ENCODE measurements at places on chromosomes 5 and 9.

- no peak for DNase-seq
These were observed 69.9 kb upstream of the SPTLC1 start for GRCh38 chr9:92185096-92185495.

GRCh38 chr5:135178476-135179155 is 144.6 kb upstream of the PITX1 start:
- DNase-seq = no peak

- no peak for DNase-seq
These were observed 254.4 kb upstream of the CDH10 start for GRCh38 chr5:24899180-24899579.

DNA sequence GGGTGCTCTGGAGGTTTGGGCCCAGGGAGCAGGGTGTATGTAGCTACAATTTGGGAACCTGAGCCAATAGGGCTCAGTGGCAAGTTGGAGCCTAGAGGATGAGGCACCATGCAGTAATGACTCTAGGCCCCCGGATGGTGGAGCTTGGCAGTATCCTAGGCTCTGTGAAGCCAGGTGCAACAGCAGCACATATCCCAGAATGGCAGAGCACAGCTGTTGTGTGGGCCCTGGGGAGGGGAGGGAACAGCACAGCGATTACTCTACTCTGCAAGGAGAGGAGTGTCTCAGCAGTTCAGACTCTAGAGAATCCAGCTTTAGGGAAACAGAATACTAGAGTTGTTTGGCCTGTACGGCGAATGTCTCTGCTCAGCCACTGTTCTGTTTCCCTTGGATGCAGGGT is 56.1 kb downstream of the LRRTM2 start:
- no peak for DNase-seq

DNA sequence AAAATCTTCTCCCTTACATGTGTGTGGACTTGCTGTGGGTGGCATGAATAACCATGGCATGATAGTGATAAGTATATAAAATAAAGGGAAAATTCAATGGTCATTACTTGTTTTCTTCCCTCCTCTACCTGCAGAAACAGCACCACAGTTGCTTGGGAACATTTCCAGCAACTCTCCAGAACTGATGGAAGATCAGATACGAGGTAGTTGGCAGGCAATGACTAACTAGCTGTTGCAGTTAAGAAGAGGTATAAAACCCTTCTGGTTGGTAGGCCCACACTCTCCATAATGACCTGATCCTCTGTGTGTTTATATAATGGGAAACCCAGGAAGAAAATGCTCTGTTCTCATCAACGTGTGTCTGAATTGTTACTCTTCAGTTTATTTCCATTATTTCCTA is 185.9 kb downstream of the SYK start:
- no peak for DNase-seq

DNA sequence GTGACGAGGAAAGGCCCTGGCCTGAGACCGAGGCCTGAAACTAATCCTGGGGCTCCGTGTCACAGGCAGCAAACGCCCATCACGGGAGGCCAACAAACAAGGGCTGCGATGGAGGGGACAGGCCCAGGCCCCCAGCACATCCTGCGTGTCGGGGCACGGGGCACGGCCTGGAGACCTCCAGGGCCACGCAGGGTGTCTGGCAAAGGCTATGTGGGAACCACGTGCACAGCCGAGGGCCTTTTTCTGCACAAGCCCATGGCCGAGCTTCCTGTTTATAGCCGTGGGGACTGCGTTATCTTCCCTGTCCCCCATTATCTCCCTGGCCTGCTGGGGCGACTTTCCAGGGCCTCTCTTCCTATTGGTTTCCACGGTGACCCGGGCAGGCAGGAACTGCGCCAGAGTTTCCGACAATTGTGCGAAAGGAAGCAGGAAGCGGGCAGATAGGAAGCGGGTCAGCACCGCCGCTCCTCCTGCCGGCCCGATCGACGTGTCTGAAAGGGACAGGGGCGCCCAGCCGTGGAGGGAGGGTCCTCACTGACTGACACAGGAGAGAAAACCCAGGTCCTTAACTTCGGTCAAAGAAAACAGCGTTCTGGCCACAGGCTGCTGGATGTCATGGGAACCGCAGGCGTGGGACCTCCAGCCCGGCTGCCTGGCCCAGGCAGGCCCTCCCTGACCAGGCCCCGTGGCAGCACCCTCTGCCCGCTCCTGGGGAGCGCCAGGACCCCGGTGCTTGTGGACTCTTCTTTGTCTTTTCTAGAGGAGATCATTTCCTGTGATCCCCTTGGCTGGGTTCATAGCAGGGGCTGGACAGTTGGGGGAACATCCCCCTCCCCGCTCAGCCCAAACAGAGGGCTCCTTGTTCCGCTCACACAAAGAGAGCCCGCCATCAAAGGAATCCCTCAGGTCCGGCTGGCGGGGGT is 29.1 kb upstream of the SEC16A start:
- DNase-seq = no peak

DNA sequence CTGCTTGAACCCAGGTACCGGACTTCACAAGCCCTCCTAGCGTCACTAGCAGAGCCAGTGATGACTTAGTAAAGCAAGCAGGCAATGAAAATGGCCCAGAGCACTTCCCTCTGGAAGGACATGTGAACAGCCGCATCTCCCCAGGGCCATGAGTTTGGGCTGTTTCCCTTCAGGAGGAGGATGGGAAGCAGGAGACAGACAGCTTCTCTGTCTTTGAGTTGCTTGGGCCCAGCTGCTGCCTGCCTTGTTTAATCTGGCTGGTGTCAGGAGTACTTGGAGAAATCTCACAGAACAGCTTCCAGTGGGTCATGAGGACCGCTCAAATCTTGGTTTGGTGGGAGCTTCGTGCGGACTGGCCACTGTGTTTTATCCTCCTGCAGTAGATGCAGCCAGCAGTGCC is 25.4 kb upstream of the WWC1 start:
- no peak for DNase-seq

- DNase-seq = no peak
These were observed 115.6 kb upstream of the COL5A1 start for GRCh38 chr9:134525841-134526583.

DNA sequence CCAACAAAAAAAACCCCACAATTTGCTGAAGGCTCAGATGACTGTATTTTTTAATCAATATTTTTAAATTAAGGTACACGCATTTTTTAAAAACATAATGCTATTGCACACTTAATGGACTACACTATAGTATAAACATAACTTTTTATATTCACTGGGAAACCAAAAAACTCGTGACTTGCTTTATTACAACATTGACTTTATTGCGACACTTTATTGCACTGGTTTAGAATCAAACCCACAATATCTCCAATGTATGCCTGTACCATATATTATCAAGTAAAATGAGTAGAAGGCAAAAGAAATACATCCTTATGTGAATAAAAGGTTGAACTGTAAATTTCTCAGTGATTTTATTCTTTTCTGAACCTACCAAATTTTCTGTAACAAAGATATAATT is 53.7 kb downstream of the RICTOR start:
- DNase-seq = no peak

DNA sequence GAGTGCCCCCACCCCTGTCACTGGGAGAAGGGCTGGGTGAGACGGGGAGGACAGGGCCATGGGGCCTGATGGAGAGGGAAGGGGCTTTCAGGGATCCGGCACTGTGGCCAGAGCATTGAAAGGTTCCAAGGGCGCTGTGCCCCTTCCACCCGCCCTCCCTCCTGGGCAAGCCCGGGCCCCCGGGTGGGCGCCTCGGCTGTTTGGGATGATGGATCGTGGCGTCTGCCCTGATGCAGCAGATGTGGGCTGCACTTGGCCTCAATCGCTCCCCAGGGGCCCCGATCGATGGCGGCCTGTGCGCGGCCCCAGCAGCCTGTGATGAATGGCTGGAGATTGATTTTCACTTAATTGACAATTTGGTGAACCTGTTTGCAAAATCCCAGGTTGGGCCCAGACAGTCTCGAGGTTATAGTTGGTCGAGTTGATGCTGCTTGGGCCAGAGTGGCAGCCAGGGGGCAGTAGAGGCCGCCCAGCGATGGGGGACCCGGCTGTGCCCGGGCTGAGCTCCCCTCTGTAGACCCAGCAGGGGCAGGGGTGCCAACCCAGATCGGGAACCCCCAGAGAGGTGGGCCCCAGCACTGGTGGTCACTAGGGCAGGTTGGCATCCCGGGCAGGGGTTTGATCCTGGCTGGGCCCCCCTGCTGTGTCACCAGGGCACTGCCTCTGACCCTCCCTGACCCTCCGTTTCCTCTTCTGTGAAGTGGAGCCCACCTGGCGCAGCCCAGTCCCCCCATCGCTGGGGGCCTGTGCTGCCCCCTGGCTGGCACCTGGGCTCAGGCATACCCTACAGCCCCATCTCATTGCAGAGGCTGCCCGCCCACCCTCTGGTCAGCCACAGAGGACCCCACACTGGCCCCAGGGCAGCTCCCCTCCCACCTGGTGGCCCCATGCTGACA is 34.7 kb downstream of the LHX3 start:
- DNase-seq = peak; percentile 59

DNA sequence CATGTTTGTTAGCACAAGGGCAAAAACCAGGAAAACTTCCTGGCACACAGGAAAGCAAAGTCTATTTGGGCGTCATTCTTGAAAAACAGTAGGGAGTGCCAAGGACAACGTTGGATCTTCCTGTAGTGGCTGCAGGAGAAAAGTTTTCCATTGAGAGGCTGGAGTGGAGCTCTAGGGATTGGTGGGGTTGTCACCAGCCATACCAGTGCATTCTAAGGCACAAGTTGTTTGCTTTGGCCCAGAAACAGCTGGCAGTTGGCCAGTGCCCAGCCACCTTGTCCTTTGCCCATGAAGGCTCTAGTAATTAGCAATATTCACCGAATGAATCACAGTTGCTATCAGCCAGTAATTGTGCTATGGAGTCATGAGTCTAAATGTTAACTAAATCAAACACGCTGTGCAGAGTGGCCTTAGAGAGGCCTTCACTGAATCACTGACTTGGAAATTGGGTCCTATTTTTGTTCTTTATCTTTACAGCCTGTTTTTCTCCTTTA is 26.4 kb downstream of the TNFSF15 start:
- DNase-seq = peak; percentile 81

GRCh38 chr9:133920471-133920870 is 71.7 kb downstream of the VAV2 start:
- DNase-seq = no peak

- DNase-seq = no peak
These were observed 38.9 kb upstream of the STX17 start for GRCh38 chr9:99867536-99867935.

GRCh38 chr5:44875661-44876605 is 67.2 kb downstream of the MRPS30 start:
- DNase-seq = peak; percentile 90

DNA sequence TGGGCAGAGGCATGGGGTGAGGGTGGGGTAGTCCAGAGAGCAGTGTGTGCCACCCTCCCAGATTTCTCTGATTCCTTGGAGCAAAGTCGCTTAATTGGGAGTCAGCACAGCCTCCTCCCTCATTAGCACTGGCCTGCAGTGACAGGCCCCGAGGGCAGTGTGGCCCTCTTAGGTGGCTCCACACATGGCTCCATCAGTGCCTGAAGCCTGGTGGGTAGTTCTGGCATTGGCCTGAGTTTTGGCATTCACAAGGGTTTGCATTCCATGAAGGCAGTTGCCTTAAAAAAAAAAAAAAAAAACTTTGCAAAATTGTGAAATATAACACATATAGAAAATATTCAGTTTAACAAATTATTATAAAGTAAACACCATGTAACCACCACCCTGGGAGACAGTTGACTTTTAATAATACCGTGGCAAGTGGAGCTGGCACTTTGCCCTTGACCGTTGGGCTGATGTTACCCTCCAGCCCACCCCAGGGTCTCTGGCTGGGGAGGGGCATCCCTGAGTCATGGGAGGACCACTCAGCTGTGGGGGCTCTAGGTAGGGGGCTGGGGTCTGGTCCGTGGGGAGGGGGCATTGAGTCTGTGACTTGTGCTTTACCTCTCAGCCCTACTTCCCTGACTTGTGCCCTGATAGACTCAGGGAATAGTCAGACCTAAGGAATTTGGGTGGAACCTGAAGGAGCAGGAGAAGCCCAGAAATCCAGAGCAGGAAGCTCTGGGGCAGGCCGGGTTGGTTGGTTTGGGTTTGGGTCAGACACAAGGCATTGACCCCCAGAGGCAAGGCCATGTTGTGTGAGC is 51.3 kb upstream of the PITX1 start:
- peak; percentile 84 for DNase-seq

GRCh38 chr5:69530561-69531405 is 29.2 kb upstream of the GTF2H2C start:
- DNase-seq = no peak

DNA sequence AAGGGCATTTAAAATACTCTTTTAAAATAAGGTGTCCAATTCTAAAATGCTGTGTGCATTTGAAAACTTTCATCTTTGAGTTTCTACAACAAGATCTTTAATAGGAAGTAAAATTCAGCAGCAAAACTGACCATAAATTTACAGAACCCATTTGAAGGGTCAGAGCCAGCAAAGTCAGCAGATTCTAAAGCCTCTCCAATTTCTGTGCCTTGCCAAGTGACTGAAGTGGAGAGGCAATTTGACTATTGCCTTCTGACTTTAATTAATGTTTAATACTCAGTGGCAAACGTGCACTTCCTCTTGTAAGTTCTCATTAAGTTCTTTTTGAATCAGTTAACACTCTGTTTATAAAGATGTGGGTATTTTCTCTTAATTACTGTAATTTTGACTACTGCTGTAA is 155.2 kb downstream of the BAAT start:
- no peak for DNase-seq

- DNase-seq = no peak
These were observed 16.4 kb upstream of the RNF180 start for GRCh38 chr5:64149268-64149667.

- no peak for DNase-seq
These were observed 30.8 kb upstream of the NIM1K start for GRCh38 chr5:43161244-43161643.

DNA sequence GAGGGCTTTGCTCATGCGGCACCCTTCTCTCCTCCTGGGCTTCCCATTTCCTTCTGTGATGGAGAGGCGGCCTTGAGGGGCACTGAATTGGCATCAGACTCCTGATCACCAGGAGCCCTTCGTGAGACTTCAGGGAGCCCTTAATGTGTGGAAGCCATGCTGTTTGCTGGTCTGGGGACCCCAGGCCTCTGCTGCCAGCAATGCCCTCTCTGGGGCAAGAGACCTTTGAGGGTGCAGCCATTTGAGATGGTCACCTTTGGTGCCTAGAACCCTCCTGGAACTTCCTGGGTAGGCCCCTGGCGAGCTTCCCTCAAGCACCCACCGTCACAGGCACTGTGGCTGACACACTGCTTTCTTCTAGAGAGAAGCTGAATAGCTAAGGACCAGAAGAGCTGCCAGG is 338.7 kb upstream of the IRX4 start:
- no peak for DNase-seq

GRCh38 chr5:80437326-80437725 is 29.5 kb downstream of the ZFYVE16 start:
- no peak for DNase-seq

GRCh38 chr5:33565324-33565723 is 124.6 kb downstream of the TARS1 start:
- no peak for DNase-seq

GRCh38 chr9:91056917-91057316 is 255.3 kb downstream of the SYK start:
- no peak for DNase-seq

DNA sequence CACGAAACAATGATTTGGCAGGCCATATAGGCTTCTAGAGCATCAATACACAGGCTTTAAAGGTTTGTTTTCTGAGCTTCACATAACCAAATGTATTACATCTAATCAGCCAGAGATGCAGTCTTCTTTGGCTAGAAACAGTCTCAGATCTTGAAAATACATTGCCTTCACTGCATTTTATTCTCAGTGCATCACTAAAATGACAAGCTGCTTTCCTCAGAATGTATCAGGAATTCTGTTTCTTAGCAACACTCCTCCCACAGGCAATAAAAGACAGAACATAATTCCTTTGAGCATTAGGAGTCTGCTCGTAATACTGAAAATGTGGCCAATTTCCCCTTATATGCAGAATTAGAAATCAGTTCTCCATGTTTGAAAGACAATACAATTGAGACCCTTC is 36.9 kb downstream of the FEM1C start:
- DNase-seq = no peak
